ENCODE measurements at places on chromosomes 1 and 21. TPM values are rescaled to one million over a fixed set of nuclear protein-coding genes. Genes with fewer than 3 reads are reported as not detected.

Gene IQGAP3
- 11.6 TPM for total RNA-seq

Gene IFNLR1
- 1.6 TPM for total RNA-seq

Gene MATN1
- 0.17 TPM for total RNA-seq

Gene TMEM240
- 0.39 TPM for total RNA-seq

Gene OR2M5
- not detected for total RNA-seq

Gene GPA33
- 3.4 TPM for total RNA-seq

Gene WDR64
- total RNA-seq, result 0.44 TPM

Gene HSPB7
- not detected for total RNA-seq

Gene LBR
- total RNA-seq, result 240 TPM

Gene CDK11B
- total RNA-seq, result 37.0 TPM

Gene MARK1
- not detected for total RNA-seq

Gene FCRL5
- total RNA-seq, result not detected

Gene MCOLN3
- total RNA-seq, result 12.3 TPM

Gene BEND5
- 2.3 TPM for total RNA-seq

Gene GSTM1
- total RNA-seq, result 72.8 TPM

Gene SMYD2
- total RNA-seq, result 26.8 TPM

Gene PRDM16
- total RNA-seq, result 0.05 TPM

Gene TIMM17A
- 60.5 TPM for total RNA-seq

Gene CNTN2
- total RNA-seq, result not detected

Gene SPRR1A
- total RNA-seq, result not detected

Gene RGS1
- total RNA-seq, result 27.3 TPM

Gene NPPB
- total RNA-seq, result not detected

Gene CD1E
- not detected for total RNA-seq

Gene PTGFR
- total RNA-seq, result not detected

Gene SPRR2A
- not detected for total RNA-seq

Gene DYNLT5
- total RNA-seq, result not detected

Gene KIF2C
- 70.5 TPM for total RNA-seq
